ENCODE measurements at places on chromosomes 1 and 21. TPM values are rescaled to one million over a fixed set of nuclear protein-coding genes. Genes with fewer than 3 reads are reported as not detected.

DNA sequence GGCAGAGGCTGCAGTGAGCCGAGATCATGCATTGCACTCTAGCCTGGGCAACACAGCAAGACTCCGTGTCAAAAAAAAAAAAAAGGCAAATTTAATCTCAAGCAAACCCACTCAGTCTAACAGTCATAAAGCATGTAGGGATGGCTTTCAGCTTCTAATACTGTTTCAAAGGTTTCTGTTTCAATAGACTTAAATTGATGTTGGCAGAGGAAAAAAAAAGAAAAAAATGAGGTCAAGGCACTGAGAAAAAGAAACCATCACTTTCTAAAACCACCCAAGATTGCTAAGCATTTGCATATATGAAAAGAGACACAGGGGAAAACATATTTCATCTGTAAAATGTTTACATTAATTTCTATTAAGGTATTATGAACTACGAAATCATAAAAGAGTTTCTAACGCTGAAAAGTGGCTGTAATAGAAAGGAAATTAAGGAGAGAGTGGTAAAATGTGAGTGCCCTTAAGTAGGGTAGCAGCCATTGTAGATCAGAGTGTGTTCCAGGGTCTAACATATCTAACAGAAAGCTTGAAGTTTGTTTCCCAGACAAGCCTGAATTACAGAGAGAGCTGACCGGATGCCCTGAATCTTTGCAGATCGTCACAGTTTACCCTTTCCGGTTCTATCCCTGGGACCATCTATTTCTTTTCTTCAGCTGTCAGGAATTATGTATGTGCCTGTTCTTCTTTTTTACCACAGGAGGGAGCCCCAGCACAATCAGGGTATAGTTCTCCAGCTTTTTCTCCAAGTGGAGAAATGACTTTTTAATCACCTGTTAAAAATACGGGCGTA is 70.0 kb downstream of the PLD5 start:
- no peak for DNase-seq

DNA sequence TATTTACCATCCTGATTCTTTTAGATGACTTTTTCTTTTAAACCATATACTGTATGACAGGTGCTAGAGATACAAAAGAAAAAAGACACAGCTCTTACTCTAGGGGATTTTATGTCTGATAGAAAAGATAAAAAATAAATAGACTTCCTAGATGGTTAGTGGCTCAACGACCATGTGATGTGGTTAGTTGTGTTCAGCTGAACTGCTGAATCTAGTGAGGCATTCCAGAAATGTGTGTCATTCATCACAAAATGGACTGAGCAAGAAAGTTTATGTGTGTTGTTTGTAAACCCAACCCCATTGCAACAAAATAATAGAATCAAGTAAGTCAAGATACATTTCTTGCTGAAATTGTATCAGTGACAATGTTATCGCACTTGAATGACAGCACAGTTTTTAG is 205.8 kb upstream of the LYPLAL1 start:
- no peak for DNase-seq

GRCh38 chr1:192445839-192446489 is 129.2 kb downstream of the RGS21 start:
- DNase-seq = no peak

GRCh38 chr1:56562891-56563452 is 16.4 kb downstream of the PLPP3 start:
- DNase-seq = no peak

DNA sequence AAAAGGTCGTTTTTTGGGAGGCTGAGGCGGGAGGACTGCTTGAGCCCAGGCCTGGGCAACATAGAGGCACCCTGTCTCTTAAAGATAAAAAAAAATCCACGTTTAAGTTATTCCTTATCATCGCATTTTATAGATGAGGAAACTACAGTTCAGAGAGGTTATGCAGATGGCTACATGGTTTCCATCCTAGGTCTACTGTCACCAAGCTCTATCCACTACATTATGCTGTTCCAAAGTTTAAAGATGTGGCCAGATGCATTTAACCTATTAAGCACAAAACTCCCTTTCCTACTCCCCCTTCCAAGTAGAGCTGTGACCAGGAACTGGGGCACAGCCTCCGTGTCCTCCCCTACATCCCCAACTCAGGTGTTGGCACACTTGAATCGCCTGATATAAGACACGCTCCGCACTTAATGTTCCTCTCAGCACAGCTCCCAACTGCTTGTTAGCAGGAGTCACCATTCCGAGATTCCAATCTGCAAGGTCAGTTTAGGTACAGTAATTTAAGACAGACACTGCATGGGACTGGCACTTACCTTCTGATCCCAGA is 1.3 kb downstream of the TAF5L start:
- no peak for DNase-seq

GRCh38 chr1:110057963-110058518 is 12.4 kb downstream of the ALX3 start:
- no peak for DNase-seq

DNA sequence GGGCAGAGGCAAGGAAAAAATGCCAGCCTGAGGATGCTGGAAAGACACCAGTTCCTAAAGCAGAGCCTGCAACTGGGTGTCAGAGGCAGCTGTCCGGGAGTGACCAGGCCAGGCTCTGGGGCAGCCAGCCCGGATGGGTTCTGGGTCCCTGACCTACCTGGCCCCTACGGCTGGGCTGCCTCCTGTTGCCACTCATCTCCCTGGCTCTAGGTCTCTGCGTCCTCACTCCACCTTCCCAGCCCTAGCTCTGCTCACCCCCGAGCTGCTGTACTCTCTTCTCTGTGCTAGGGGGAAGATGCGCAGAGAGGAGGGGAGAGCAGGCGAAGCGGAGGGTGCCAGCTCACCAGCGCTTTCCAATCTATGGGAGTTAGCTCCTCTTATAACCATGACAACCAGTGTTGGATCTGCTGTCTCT is 9.0 kb downstream of the ARHGEF2 start:
- no peak for DNase-seq

- DNase-seq = no peak
Observed at GRCh38 chr1:4327142-4327541, 327.3 kb upstream of the AJAP1 start.

DNA sequence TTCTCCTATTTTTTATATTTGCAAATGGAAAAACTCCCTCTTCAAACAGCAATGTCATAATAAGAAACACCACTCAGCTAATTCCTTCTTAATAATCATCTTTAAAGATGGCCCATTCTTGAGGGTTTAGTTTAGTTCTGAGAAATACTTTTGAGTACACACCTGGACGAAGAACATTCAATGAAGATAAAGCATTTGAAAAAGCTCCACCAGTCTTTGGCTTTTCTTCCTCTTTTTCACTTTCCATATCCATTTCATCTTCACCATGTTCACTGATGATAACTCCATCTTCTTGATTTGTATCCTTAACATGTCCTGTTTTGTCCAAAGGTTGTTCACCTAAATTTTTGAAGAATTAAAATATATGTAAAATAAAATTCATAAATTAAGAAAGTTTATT is 7.4 kb downstream of the PAXBP1 start:
- no peak for DNase-seq

DNA sequence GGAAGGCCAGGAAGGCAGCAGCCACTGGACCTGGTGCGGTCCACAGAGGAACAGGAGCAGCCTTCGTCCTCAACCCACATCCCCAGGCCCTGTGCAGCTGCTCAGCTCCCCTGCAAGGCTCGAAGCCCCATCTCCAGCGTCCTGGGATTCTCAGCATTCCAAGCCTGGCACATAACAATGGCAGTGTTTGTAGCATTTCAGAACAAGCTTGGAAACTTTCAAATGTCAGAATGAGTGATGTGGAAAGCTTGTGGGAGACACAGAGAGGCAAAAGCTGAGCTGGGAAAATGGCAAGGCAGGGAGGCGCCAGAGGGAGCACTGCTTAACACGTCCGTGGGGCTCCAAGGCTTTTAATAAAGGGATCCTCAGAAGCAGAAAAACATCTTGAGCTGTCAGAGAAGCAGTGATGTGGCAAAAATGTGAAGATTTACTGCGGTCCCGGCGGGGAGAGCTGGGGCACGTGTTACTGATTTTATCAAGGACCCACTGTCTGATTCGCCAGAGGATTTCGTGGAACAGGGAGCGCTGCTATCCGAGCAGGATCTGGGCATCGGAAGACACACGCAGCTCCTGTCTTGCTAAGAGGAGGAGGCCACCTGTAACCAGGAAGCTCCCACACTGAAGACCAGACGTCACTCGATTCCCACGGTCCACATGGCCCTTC is 38.1 kb downstream of the TOMM20 start:
- DNase-seq = no peak

The RAB13 gene
- 49.1 TPM for total RNA-seq

The EFNA1 gene
- not detected for total RNA-seq

All from activated B cell treated with CpG ODN at 0.5 μM for 24 hours (primary cell).